ENCODE measurements at places on chromosomes 13 and 19. TPM values are rescaled to one million over a fixed set of nuclear protein-coding genes. Genes with fewer than 3 reads are reported as not detected.

The CYP4F2 gene
- not detected for total RNA-seq

The TMC4 gene
- 1.0 TPM for total RNA-seq

The MCEMP1 gene
- not detected for total RNA-seq

The THSD8 gene
- not detected for total RNA-seq

The PEX11G gene
- 3.1 TPM for total RNA-seq

The MYO1F gene
- total RNA-seq, result 7.8 TPM
